Activated T-helper 17 cell treated with anti-CD3 and anti-CD28 coated beads, Interleukin-2, amount 50 U/mL, for 72 hours (primary cell): ENCODE measurements at places on chromosomes 1 and 21.

GRCh38 chr1:214377886-214378285 is 96.9 kb downstream of the SMYD2 start:
- ATAC-seq, result no peak

GRCh38 chr1:26826261-26827105 is at the start of gene ZDHHC18:
Gene ZDHHC18, plus strand, starts transcription at chr1:26826688. Its CDS starts 117 bp downstream, at chr1:26826805.
- peak; percentile 81 for ATAC-seq

GRCh38 chr1:116270316-116271057 is 102.6 kb upstream of the ATP1A1 start:
- no peak for ATAC-seq

- no peak for ATAC-seq
Measured at GRCh38 chr1:75583282-75583681, 27.6 kb downstream of the SLC44A5 start.

DNA sequence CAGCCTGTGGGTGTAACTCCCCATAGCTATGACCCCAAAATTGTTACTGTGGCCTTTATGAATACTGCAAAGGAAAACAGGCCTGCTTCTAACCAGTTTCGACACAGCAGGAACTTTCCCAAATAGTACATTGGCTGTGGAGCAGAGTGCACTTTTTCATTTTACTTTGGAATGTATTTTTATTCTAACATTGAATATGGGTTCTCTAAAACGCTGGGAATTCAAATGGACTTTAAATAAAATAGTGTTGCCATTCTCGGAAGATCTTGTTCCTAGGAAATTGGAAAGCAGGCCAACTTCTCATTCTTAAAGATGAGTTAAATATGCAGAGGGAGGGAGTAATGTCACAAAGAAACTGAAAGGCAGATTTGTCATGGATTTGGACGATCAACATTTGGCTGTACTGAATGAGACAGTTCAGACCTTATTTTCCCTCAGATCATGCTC is 39.6 kb upstream of the ARHGAP29 start:
- ATAC-seq, result no peak

DNA sequence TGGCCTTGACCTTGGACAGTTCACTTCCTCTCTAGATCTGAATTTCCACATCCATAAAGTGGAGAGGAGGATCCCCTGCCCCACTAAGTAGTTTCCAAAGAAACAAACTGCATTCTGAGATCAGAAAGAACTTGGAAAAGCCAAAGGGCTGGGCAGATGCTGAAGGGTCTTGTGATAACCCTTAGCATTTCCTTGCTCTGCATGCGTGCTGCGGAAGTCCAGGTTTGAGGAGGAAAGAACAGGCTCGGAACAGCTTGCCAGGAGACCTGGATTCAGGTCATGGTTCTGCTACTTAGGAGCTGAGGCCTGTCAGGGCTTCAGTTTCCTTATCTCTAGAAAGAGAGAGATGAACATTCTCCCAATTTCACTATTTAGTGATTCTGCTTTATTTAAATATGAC is 27.2 kb downstream of the IGFN1 start:
- no peak for ATAC-seq

- ATAC-seq, result no peak
Measured at GRCh38 chr1:177341773-177342172, 171.0 kb downstream of the BRINP2 start.

GRCh38 chr1:167404161-167404888 is 114.0 kb downstream of the CD247 start:
- peak; percentile 62 for ATAC-seq

DNA sequence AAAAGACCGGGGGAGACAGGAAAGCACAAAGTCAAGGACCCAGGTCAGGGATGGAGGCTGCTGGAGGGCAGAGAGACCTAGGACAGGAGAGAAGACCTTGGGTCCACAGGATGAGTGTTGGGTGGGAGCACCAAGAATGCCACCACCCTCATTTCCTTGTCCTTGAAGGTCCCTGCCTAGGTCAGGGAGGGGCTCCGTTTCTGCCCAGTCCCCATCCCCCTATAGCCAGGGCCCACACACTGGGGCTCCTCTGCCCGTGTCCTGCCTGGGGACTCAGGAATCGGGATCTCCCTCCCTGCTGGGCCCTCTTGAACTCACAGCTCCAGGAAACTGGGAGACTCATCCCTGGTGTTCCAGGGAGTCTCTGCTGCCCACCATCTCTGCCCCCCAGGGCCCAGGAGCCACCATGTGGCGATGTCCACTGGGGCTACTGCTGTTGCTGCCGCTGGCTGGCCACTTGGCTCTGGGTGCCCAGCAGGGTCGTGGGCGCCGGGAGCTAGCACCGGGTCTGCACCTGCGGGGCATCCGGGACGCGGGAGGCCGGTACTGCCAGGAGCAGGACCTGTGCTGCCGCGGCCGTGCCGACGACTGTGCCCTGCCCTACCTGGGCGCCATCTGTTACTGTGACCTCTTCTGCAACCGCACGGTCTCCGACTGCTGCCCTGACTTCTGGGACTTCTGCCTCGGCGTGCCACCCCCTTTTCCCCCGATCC is 584 bp downstream of the TINAGL1 start:
- ATAC-seq, result no peak
